ENCODE measurements at places on chromosomes 5 and 9.

GRCh38 chr9:107832871-107833270 is 343.3 kb upstream of the KLF4 start:
- DNase-seq, result no peak

DNA sequence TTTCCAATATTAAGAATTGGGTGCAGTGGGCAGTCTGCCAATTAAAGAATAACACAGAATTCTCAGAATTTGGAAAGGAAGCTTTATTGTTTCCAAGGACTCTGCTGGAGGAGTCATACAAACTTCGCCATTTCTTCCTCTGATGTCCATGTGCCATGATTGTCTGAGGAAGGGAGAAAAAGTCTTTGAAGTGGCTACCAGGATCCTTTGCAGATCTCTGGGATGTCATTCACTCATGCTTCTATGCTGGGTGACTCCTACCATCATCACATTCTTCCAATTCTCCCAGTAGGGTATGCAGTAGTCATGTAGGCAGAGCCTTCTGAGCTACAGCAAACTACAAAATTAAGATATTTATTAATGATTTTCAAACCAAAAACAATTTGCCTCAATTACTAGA is 3.2 kb upstream of the SMAD5 start:
- no peak for DNase-seq

DNA sequence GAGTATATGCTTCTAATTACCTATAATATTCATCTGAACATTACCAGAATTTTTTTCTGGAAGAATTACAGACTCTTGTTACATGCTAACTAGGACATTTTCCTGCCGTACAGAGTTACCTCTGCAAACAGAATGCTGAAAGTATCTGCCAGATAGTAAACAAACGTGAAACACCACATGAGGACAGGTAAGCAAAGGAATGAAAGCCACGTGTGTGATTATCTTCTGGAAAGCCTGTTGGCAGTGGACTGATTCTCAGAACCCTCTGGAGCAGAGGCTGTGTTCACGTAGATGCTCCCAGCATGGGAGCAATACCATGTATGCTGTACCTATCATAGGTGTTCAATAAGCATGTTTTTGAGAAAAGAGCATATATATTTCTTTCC is 472.6 kb downstream of the ENC1 start:
- DNase-seq, result no peak

GRCh38 chr9:134389642-134390041 is 63.4 kb downstream of the RXRA start:
- no peak for DNase-seq

DNA sequence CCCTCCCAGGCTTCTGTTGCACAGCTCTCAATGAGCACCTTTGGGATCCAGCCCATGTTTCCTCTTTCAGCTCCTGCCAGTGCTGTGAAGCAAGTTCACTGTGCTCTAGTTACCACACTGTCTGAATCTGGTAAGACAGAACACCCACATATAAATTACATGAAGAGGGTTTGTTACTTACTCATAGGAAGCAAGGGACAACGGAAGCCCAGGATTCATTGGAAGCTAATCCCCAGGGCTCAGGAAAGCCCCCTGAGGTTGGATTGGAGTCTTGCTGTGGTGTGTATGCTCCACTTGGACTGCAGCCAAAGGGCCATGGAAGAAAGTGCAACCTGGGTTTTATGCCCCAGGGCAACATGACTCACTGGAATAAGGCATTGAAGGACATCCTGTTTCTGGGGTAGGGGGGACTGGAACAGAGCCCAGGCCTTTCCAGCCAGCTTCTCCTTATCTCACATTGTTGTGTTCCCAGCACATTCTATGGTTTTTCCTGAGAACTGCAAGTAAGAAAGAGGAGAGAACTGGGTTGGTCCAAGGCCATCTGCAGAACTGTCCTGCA is 15.6 kb upstream of the CLK4 start:
- no peak for DNase-seq

DNA sequence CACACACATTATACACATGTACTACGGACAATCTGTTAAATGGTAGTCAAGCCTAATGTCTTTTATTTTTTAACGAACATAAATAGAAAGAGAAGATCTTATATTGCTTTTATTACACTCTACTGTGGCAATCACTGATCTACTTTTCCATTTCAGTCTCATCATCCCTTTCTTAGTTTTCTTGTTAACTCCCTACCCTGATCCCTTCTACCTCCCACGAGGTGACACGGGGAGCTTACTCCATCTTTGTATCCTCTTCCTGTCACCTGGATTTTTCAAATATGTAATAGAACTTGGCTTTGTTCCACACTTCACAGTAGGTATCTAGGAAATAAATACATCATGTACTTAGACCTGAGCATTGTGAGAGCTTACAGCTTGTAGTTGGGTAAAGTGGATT is 211.0 kb downstream of the PIK3R1 start:
- DNase-seq, result no peak

- DNase-seq, result no peak
These were observed 14.8 kb downstream of the PDGFRB start for GRCh38 chr5:150140830-150141229.

DNA sequence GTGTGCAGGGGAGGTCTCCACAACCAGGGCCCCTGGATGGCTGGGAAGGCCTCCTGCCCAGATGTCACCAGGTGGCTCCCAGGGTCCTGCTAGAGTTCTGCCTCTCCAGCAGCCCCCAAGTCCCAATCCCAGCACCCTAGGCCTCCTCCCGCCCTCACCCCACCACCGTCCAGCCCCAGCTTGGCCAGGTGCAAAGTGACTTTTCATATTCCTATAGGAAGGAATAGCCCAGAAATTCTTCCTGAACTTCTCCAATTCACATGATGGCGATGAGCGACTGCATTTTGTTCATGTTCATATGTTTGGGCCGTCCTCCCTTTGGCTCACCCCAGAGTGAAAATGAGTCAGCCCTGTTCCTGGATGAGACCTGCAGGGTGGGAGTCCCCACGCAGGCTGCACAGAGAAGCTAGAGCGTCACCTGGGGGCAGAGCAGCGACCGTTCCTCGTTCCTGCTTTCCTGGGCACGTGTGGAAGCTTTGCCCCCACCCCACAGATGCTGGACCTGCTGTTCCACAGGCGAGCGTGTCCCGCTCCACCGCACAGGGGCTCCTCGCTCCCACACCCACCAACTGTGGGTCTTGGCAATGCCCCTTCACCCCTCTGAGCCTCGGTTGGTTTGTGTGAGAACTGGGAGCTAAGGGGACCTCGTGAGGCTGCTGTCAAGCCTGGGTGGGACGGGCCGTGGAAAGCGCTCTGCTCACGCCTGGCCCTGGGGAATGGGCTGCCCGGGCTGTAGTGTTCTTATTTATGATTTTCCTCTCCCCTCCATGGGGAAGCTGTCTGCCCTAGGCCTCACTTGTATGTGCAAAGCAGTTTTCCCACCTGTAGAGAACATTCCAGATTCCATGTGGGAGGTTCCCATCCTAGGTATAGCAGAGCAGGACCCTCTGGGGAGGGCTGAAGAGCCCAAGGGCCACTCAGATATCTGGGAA is 6.9 kb downstream of the MRPS2 start:
- DNase-seq, result no peak

- DNase-seq, result peak; percentile 53
These were observed 621 bp downstream of the AK6 start for GRCh38 chr5:69368458-69369339.

- DNase-seq, result no peak
These were observed 6.3 kb upstream of the SLC25A48 start for GRCh38 chr5:135827965-135828781.

DNA sequence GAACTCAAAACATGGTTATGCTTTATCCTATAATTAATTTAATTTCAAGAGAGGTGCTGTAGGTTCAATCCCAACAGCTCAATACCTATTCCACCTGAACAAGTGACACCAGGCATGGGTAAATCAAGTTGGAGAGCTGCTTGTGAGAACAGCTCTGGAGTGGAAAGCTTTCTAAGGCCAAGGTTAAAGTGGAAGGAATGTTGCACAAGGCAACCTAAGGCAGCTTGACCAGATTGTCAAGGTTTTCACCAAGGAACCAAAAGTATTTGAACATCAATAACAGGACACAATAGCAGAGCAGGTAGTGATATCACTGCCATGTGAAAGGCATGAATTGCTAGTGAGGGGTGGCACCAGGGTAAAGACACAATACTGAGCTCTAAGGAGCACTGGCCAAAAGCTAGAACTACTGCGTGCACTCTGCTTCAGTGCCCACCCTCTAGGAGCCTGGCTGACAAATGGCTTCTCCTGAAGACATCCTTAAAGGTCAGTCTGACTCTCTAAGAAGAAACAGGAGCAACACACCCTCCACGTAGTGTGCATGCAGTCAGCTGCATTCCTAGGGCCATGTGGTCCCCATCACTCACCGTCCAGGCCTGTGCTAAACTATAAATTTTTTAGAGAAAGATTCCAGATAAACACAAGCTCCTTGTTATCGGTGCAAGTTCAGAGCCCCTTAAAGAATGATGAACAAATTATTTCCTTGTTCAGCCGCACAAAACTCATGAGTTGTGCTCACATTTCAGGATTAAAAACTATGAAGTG is 677.7 kb upstream of the KLF4 start:
- DNase-seq, result no peak

DNA sequence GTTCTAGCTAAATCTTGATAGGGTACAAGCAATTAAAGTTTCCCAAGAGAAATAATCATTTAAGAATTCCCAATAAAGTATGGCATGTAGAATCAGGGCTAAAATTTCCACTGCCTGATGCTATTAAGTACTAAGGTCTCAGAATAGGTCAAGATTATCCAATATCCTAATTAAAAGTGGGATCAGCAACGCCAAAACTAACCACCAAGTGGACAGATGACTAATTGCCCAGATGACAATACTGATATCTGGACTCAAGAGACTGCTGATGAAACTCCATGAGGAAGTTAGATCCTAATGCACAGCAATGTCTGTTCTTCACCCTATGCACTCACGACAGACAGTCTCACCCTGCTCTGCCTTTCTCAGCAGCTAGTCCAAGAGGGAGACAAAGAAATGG is 14.3 kb downstream of the DEPDC1B start:
- no peak for DNase-seq

- DNase-seq, result no peak
These were observed 126.7 kb downstream of the OLFM1 start for GRCh38 chr9:135214054-135214640.

GRCh38 chr5:141957367-141957996 is 520 bp downstream of the PCDH12 start:
- DNase-seq, result peak; percentile 40

DNA sequence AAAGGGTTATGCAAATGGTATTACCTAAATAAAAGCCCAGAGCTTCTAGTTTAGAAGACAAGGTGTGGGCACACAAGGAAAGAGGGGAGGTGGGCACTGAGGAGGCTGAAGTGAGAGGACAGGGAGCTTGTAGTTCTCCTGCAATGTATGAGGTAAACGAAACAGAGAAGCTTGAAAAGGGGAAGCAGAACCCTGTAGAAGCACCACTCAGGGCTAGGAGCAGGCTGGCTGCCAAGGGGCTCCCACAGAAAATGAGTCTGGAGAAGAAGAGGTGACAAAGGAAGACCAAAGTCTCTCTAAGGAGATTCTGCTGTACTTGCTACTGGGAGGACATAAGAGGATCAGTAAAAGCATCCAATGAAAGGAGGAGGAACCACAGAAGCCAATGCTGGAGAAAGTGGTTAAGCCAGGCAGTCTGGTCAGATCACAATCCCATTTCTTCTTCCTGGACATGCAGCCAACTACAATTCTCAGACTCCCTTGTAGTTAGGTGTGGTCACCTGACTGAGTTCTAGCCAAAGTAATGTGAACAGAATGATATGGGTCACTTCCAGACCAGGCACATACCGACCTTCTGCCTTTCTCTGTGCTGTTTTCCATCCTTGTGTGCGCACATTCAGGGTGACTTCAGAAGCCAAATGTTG is 174.5 kb upstream of the MAP3K1 start:
- peak; percentile 63 for DNase-seq

- DNase-seq, result peak; percentile 37
These were observed 274.7 kb downstream of the CETN3 start for GRCh38 chr5:90134892-90135291.

GRCh38 chr5:134083517-134083916 is 31.0 kb upstream of the TCF7 start:
- DNase-seq, result no peak

- no peak for DNase-seq
These were observed 151.3 kb downstream of the SAXO1 start for GRCh38 chr9:18881758-18882157.

- DNase-seq, result no peak
These were observed 42.1 kb upstream of the SMIM23 start for GRCh38 chr5:171743436-171744076.

DNA sequence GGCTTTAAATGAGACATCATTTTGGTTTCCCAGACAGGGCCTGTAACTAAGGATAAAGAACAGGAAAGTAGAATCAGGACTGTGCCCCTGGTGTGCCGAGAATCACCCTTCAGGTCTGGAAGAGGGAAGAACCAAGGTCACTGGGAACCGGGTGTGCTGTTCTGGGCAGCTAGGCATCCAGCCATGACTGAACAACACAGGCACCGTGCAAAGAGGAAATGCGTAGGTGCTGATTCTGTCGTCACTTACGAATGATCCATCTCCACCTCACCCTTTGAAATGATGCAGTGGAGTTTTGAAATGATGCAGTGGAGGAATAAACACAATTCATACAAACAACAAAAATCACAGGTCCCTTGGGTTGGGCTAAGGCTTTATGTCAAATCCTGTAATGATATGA is 64.4 kb downstream of the MAP1B start:
- DNase-seq, result no peak

DNA sequence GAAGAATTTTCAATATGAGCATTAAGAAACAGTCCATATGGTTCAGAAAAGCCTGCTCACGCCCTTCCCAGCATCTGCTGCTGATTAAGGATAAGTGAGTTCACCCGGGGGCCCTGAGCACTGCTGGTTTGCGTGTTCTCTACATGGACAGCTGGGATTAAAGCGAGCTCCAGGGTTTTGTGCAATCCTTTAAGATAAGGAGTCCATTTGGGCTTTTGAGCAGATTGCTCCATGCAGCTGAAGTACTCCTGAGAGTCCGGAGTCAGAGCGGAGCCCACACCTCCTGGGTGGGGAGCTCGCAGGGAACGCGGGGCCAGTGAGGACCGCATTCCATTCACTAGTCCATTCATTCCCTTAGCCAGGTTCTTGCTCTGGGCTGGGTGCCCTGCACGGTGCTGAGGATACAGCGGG is 149.3 kb upstream of the COL5A1 start:
- no peak for DNase-seq

DNA sequence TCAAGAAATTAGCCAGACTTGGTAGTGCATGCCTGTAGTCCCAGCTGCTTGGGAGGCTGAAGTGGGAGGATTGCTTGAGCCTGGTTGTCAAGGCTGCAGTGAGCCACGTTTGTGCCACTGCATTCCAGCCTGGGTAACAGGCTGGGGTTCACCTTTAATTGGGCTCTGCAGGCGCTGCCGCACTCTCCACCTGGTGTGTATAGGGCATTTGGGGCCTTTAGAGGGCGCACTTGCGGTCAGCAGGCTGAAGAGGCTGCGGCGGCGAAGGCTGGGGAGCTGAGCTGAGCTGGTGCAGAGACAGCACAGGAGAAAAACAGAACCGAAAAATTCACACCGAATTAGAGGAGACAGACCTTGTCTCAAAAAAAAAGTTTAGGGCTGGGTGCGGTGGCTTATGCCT is 31.2 kb downstream of the CDK7 start:
- DNase-seq, result no peak

DNA sequence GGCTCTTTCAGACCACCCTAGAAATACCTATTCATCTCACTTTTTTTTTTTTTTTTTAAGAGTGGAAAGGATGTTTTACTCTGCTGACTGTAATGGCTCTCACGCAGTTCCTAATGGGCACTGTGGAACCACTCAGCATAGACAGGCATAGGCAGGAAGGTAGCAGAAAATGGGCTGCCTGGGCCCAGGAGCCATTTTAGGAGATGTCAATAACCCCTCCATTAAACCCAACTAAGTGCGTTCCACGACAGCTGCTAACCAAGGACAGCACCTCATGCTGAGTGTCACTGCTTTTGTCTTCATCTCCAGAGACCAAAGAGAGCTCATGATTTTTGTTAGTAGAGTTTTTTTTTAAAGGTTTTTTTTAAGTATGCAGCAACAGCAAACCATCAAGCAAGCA is 15.3 kb downstream of the MAP1B start:
- DNase-seq, result no peak

All from KBM-7 (cell line).